ENCODE measurements at places on chromosomes 7 and 10.

DNA sequence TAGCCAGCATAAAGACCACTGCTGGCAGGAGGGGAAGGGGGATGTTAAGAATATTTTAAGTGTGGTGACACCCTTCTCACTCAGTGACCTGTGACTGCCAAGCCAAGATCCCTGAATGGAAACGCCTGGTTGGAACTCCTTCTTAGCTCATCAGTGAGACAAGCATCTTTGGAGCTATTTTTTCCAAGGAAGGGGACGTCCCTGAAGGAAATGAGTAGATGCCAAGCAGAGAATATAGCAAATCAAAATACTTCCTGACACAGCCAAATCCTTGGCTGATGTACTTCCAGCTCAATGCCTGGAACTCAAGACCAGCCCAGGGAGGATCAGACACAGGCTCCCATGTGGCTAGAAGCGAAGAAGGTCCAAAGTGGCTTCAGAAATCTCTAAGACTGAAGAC lies 82.2 kb downstream of the SORBS1 start:
- DNase-seq = no peak

DNA sequence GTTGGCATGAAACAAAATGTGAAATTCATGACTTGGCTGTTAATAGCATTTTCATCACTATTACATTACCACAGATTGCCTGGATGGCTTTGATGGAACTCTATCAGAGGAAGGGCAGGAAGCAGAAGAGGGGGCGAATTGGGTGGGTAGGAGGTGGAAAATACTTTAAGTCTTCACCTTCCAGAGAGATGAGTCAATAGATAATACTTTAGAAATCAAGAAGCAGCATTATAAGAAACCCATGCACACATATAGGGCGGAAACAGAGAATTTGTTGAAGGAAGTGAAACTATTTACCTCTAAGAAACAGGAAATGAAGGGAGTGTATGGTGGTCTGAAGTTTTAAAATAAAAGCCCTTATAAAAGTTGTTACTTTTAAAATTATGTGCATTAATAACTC lies 152.1 kb upstream of the TARP start:
- DNase-seq = no peak

DNA sequence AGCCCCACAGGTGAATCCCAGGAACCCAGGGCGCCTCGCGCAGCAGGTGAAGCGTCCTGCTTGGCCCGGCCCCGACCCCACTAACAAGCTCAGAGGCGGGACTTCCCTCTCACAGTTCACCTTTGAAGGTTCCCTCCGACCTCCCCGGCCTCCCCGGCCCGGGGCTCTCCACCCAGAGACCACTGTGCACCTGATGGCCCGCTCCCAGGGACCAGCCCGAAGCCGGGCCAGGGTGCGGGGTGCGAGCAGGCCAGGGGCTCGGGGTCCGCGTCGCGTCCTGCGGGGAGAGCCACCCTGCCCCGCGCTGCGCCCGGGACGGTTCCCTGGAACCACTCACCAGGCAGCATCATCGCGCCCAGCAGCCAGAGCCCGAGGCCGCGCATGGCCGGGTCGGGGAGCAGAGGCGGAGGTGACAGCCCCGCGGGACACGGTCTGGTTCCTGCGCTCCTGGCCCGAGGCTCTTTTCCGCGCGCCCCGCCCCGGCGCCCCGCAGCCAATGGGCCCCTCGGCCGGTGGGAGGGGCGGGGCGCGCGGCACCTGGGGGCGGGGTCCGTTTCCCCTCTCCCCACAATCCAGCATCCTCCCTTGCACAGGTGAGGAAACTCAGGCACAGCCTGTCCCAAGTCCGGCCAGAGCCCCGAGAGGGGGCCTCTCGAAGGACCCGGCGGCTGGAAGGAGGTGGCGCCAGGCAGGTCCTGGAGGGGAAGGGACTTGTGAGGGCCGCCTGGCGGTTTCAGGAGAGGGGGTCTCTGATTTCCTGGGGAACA lies at the start of gene ADAM8:
TSS of gene ADAM8 (minus strand) at position 434 of the 767 bp plus-strand sequence. CDS start at position 383, 51 bp downstream.
- DNase-seq = no peak

DNA sequence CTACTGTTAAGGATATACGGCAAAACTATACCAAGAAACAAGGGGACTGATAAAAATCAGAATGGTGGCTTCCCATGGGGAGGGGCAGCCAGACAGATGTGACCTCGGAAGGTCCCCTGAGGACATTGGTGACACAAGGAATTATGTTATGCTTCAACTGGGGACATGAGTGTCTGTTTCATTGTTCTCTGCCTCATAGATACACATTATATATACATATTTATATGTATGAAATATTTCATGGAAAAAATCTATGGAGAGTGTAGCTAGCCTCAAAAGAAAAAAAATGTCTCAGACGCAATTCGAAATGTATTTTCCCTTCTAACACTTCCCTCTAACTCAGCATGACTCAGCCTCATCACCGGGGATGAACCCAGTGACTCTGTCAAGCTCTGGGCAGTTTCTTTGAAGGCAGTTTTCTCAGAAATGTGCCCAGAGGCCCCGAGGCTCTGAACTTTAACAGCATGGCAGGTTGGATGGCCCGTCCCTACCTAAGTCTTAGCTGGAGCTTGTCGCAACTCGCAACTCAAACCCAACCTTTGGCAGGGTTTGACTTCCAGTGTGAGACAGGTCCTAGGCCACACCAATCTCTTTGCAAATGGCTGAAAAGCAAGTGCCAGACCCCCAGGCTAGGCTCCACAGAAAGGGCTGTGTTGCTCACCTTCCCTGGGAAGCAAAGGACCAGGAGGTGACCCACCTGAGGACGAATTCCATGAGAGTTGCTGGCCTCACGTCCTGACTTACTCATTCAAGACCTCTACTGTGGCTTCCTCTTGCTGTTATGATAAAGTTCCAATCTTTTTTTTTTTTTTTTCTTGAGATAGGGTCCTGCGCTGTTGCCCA lies 86.9 kb downstream of the CARD11 start:
- DNase-seq = no peak

- DNase-seq = no peak
Observed at GRCh38 chr10:129055986-129056385, 411.1 kb upstream of the MGMT start.

DNA sequence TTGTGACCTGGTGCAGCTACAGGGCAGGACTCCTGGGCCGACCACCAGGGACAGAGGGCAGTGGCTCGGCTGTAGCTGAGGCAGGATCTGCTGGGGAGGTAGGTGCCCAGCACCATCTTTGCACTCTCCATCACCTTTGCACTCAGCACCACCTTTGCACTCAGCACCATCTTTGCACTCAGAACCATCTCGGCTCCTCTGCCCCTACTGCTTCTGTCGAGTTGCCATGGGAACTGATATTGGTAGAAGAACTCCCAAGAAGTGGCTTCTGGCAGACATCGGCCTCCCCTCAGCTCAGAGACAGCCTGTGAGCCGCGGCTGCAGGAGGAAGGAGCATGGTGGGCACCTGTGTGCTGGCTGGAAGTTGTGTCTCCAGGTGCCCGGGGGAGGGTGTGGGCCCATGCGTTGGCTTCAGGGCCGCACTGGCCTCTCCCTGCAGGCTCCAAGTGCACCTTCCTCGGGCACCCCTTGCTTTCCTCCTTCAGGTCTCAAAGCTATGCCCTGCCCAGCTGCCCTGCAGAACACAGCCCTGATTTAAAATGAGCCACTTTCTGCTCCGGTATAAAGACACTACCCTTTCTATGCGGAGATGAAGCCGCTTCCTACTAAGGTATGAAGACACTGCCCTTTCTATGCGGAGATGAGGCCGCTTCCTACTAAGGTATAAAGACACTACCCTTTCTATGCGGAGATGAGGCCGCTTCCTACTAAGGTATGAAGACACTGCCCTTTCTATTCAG lies 514.5 kb downstream of the PTPRN2 start:
- DNase-seq = no peak

DNA sequence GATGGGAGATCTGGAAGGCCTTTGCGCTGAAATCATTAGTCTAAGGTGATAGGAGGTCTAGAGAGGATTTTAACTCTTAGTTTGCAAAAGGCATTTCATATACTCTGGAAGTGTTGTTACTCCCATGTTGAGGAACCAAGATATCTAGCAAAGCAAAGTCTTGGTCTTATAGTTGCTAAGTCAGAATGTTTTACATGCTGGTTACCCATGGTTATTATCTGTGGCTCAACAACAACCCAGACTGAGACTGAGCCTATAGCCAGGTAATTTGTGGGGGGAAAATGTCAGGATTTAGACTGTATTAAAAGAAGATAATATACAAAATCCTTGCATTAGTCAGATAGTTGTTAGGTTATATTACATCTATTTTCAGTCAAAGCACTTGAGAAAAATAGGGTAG lies 50.9 kb downstream of the LSMEM1 start:
- no peak for DNase-seq

DNA sequence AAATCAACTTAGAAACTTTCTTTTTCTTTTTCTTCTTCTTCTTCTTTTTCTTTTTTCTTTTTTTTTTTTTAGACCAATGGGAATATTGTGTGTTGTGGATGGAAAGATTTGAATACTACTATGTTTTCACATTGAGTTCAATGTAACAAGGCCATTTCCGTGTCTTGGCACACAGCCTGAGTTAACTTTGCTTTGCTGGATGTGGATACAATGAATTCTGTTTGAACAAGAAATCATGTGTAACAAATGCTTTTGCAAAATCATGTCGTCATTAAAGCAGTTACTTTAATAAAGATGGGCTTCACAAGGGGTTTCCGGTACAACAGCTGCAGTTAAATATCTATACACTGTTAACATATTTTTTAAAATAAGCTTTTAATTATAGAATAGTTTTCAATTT lies 13.5 kb upstream of the ENTPD1 start:
- no peak for DNase-seq
